ENCODE measurements at places on chromosomes 7 and 10. TPM values are rescaled to one million over a fixed set of nuclear protein-coding genes. Genes with fewer than 3 reads are reported as not detected.

GRCh38 chr7:33248671-33249070 is 119.3 kb downstream of the BBS9 start:
- no peak overlapping the region for H3K27ac ChIP-seq
- H3K4me1 ChIP-seq, result no peaks in the 10 kb centered on the region
- no peak for DNase-seq
- peaks cover 8% of the 10 kb centered on the region for H3K36me3 ChIP-seq
- H3K4me3 ChIP-seq, result no peak overlapping the region
- no peaks in the 10 kb centered on the region for H3K27me3 ChIP-seq

- no peak for DNase-seq
- H3K36me3 ChIP-seq, result peaks cover 57% of the 10 kb centered on the region
- no peak overlapping the region for H3K4me3 ChIP-seq
- H3K27me3 ChIP-seq, result no peaks in the 10 kb centered on the region
Measured at GRCh38 chr10:3111621-3112163, 44.3 kb downstream of the PFKP start.

DNA sequence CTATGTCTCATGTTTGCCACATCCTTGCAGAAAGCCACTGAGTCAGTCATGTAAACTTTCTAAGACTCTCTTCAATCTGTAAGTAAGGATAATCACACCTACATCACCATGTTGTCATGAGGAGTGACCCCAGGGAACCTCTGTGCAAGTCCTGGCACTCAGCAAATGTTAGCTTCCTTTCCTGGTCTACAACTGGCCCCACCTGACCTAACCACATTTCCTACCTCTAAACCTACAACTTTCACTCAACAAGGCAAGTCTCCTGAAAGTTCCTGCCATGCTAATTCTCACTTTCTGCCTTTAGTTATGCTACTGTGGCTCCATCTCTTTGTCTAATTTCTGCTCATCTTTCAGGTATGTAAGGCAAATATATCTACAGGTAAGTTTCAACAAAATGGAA is 72.3 kb upstream of the SEM1 start:
- H3K4me3 ChIP-seq, result no peak overlapping the region
- peaks cover 9% of the 10 kb centered on the region for H3K27me3 ChIP-seq
- peaks cover 5% of the 10 kb centered on the region for H3K4me1 ChIP-seq

The SYCE1 gene
- 1.6 TPM for total RNA-seq

The MMD2 gene
- total RNA-seq, result not detected

The NUDCD3 gene
- total RNA-seq, result 96.9 TPM

The CCDC71L gene
- total RNA-seq, result 17.8 TPM

Measured in activated naive CD8-positive, alpha-beta T cell treated with anti-CD3 and anti-CD28 coated beads for 36 hours (primary cell).